Epithelial cell of alveolus of lung (primary cell): ENCODE measurements at places on chromosomes 6 and 20. TPM values are rescaled to one million over a fixed set of nuclear protein-coding genes. Genes with fewer than 3 reads are reported as not detected.

The MYBL2 gene
- 9.4 and 32.3 TPM in 2 replicates for total RNA-seq

The SIRPG gene
- total RNA-seq, result not detected in 2 replicates

The RALGAPB gene
- total RNA-seq, result 15.1 and 16.7 TPM in 2 replicates

The MAN1A1 gene
- total RNA-seq, result 25.5 and 46.0 TPM in 2 replicates

The WFDC2 gene
- total RNA-seq, result 0.26 TPM in 1 of 2 replicates, not detected in the other

The KCNG1 gene
- total RNA-seq, result 12.5 and 208 TPM in 2 replicates

The TPD52L1 gene
- total RNA-seq, result 0.96 and 5.2 TPM in 2 replicates

The APOBEC2 gene
- not detected in 2 replicates for total RNA-seq

The SYS1 gene
- 19.5 and 28.3 TPM in 2 replicates for total RNA-seq

The PARD6B gene
- 1.0 and 1.9 TPM in 2 replicates for total RNA-seq
